ENCODE measurements at places on chromosomes 12 and 14.
A peak's percentile ranks its signal among the peaks of the same experiment; 100 is the strongest.

- DNase-seq, result no peak
These were observed 16.3 kb downstream of the TMEM119 start for GRCh38 chr12:108581311-108582227.

DNA sequence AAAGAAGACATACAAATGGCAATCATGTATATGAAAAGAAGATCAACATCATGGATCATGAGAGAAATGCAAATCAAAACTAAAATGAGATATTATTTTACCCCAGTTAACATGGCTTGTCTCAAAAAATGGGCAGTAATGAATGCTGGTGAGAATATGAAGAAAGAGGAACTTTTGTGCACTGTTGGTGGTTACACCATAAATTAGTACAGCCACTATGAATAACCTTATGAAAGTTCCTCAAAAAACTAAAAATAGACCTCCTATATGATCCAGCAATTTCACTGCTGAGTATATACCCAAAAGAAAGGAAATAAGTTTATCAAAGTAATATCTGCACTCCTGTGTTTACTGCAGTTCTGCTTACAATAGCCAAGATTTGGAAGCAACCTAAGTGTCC lies 151.7 kb downstream of the PDZRN4 start:
- DNase-seq, result no peak

DNA sequence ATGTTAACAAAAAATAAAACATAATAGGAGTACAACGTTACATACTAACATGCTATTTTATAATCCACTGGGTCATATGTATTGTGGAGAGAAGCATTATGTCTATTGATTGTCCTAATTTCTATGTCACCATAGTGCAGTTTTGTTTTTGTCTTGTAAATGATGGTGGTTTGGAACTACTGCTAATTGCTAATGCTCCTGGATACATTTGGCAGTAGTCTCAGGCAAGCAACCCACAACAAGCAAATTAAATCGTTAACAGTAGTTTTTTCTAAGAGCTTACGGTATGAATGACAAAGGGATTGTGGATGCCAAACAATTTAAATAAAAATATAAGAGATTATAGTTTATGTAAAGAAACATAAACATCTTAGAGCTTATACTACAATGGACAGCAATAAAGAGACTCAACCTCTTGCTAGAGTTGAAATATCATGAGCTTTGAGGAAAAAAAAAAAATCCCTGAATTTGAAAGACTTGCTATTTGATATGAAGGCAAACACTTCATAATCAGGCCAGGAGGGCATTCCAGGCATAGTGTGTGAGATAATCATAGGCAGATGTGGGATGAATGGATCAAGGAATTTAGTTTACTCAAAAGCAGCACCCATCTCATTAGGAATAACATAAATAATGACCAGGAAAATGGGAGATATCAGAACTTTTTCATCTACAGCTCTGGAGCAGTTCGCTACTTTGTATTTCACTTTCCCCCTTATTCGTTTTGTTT lies 181.3 kb downstream of the CCDC59 start:
- DNase-seq, result no peak

GRCh38 chr14:70665448-70666360 lies 24.0 kb downstream of the TTC9 start:
- no peak for DNase-seq

- DNase-seq, result no peak
These were observed 4.2 kb upstream of the TRHDE start for GRCh38 chr12:72267974-72268373.

GRCh38 chr14:94021001-94021400 lies 5.1 kb upstream of the OTUB2 start:
- no peak for DNase-seq

- DNase-seq, result no peak
These were observed 88.6 kb downstream of the DDHD1 start for GRCh38 chr14:53064475-53064874.

- peak; percentile 49 for DNase-seq
These were observed 19.1 kb downstream of the RPAP3 start for GRCh38 chr12:47686645-47687240.

DNA sequence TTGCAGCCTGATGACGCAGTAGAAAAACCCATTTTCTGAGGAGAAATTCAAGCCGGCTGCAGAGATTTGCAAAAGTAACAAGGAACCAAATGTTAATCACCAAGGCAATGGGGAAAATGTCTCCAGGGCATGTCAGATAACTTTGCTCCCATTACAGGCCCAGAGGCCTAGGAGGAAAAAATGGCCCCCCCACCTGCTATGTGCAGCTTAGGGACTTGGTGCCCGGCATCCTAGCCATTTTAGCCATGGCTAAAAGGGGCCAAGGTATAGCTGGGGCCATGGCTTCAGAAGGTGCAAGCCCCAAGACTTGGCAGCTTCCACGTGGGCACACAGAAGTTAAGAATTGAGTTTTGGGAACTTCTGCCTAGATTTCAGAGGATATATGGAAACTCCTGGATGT lies 351.9 kb downstream of the RGS6 start:
- DNase-seq, result no peak

DNA sequence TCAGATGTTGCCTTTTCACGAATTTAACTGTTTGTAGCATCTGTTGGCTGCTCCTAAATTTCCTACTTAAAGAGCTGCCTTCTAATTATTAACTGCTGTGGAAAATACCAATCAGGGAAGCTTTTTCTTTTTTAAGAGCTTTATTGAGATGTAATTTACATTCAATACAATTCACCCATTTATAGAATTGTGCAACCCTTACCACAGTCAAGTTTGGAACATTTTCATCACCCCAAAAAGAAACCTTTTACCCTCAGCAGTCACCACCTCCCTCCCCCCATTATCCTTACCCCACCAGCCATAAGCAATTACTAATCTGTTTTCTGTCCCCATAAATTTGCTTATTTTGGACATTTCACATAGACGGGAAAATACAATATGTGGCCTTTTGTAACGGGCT lies 1.4 kb downstream of the PCNX4 start:
- no peak for DNase-seq

DNA sequence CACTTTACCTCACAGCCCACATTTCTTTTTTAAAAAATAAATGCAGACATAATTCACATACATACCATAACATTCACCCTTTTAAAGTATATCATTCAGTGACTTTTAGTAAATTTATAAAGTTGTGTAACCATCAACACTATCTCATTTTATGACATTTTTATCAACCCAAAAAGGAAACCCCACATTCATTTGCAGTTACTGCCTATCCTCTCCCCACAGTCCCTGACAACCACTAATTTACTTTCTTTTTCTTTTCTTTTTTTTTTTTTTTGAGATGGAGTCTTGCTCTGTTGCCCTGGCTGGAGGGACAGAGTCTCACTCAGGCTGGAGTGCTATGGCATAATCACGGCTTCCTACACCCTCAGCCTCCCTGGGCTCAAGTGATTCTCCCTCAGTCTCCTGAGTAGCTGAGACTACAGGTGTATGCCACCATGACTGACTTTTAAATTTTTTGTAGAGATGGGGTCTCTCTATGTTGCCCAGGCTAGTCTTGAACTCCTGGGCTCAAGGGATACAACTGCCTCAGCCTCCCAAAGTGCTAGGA lies 1.5 kb upstream of the EP400 start:
- no peak for DNase-seq

GRCh38 chr12:2366711-2367110 lies 313.9 kb downstream of the CACNA1C start:
- no peak for DNase-seq

DNA sequence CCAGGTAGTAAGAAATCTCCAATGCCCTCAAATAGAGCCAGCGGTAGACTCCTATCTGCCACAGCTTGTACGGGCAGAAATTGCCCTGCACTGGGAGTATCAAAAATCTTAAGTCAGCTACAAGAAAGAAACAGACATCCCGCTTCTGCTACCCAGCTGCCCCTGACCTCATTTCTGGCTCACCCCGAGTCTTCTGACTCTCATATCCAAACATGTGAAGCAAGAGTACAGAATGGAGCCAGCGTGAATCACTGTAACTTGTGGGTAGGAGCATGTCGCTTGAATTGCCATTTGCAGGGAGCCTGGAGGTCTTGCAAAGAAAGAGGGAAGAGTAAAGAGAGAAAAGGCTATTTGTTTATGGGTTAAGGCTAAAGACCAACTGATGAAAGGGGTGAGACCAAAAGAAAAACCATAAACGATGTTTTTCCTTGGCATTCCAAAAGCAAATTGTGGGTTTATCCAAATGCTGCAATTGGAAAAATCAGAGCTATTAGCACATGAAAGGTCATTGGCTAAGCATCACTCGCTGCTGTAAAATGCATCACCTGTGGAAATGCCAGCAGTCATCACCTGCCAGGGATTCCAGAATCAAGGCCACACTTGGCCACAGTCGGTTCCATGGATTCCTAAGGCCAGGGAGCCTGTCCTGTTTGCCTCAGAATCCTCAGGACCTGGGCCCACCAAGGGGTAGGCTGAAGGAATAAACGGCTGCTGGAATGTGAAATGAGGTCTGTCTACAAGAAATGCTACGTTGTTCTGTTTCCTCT lies 86.6 kb downstream of the FOXN3 start:
- DNase-seq, result no peak

- DNase-seq, result no peak
These were observed 458.0 kb upstream of the ATP2B1 start for GRCh38 chr12:90166671-90167070.

Measured in T-helper 2 cell (primary cell).